ENCODE measurements at places on chromosomes 12 and 14.
A peak's percentile ranks its signal among the peaks of the same experiment; 100 is the strongest.

GRCh38 chr14:75406856-75407255 is 21.0 kb upstream of the JDP2 start:
- DNase-seq: no peak

DNA sequence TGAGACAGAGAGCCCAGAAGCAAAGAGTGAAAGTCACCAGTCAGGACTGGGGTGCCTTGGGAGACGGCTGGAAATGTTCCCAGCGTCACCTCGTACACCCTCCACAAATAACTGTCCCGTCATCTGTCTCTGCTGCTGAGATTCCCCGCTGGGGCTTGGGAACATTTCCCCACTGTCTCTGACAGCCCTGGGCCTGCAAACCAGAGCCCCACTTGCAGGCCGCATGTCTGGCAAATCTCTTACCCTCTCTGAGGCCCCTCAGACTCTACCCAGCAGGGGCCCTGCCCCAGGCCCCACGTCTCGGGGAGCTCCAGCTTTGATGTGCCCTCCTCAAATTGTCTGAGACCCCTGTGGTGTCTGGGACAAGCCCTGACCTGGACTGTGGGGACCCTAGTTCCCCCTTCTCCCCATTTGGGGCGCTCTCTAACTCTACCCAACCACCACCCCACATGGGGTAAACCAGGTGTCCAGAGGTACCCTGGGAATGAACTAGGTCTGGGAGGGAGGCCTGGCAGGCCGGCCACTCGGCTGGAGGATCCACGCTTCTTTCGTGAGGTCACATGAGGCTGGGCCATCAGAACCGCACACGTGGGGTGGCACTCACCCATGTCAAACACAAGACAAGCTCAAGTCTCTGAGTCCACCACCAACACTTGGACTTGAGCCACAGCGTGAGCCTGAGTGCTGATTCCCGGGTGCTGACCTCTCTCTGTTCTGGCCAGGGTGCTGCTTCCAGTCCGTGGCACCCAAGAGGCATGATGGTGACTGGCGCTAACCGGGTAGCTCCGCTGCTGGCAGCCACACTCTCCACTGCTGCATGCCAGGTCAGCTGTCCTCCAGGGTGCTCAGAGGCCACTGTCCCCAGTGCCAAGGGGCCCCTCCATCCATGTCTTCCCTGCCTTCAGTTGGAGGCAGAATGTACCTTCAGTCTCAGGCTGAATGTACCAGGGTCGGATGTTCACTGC is 59.8 kb downstream of the DIO3 start:
- DNase-seq: no peak

DNA sequence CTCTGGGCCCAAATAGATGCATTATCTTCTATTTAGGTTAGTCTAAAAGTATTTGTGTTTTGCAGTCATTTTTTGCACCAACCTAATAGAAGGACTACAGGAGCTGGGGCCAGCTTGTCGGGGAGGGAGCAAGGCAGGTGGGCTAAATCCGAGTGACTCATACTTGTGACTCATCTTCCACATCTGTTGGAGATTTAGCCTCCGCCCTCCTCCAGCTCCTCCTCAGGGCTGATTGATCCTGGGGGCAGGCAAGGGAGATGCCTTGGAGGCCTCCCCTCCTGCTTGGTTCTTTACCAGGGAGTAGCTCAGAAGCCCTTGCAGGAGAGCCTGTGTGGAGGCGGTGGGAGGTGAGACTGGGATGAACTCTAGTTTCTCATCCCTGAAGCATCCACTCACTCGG is 27.9 kb downstream of the RHOF start:
- DNase-seq: no peak

- no peak for DNase-seq
Observed at GRCh38 chr12:28446031-28446430, 255.8 kb downstream of the CCDC91 start.

- peak; percentile 44 for DNase-seq
Observed at GRCh38 chr12:69392179-69392928, 32.8 kb downstream of the YEATS4 start.

- no peak for DNase-seq
Observed at GRCh38 chr14:76574416-76575095, 186.7 kb upstream of the VASH1 start.

DNA sequence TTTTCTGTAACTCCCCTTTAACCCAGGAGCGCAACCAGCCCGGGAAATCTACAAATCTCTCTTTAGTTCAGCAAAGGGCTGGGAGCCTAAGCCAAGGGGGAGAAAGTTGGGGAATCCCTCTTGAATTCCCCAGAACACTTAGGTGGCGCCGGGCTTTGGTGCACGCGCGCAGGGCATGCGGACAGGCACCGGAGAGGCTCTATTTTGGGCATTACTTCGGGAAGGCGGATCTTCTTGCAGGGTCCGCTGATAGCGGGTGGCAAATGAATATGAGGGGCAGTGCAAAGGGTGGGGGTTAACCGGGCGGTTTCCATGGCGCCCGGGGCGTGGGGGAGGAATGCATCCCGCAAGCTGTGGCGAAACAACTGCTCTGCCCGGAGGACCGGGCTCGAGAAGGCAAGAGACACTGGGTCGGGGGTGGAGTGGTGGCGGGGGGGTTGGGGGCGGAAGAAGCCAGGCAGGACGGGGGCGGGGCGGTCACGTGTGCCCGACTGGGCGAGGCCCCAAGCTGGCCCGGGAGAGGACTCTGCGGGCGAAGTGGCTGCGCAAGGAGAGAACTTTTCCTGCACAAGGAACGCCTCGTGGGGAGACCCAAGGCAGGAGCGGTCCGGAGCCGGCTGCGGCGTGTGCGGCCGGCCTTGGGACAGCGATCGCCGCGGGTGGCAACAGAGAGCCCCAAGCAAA is at the start of gene FLVCR2:
TSS of gene FLVCR2 (plus strand) at position 519 of the 684 bp plus-strand sequence. CDS start 353 bp downstream, outside the sequence.
- DNase-seq: peak; percentile 64

DNA sequence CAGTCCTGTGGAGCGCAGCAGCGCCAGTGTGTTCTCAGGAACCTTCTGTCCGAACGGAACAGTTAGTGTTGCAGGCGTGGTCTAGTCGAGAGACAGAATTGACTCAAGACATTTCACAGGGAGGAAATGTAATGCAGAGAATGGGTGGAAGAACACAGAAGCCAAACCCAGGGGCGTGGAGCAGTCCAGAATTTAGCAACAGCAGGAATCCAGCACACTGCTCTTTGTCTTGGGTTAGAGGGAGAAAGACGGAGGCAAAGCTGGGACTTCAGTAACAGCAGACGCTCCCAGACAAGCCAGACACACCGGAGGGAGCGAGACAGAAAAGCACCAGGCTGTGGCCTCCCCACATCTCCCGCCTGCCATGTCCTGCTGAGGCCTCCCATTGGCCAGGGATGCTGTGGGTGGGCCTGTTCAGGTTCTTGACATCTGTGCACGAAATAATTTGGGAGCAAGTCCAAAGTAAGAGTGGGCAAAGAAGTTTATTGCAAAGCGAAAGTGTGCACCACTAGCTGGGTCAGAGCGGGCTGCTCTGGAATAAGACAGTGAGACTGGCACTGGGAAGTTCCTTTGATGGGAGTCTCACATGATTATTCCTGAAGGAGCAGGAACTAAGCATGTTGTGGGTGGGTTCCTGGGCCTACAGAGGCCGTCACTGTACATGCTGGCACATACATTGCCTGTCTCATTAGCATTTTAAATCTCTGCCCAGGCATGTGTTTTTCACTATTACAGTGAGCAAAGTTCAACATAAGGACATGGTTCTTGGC is 339.3 kb upstream of the SFSWAP start:
- DNase-seq: no peak

DNA sequence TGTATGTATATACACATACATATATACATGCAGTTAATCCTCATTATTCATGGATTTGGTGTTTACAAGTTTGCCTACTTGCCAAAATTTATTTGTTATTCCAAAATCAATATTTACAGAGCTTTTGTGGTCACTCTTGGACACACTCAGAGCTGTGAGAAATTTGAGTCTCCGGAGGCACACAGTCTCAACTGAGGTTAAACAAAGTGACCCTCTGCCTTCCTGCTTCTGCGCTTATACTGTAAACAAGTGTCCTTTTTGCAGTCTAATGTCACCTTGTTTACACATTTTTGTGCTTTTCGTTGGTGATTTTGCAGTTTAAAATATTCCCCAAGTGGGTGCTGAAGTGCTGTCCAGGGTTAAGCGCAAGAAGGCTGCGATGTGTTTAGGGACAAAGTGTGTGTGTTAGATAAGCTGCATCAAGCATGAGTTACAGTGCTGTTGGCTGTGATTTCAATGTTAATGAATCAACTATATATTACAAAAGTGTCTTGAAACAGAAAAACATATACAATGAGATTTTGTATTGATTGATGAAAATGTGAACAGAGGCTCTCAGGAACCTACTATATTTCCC is 13.1 kb upstream of the LTA4H start:
- no peak for DNase-seq

GRCh38 chr14:105076296-105076804 is 11.1 kb upstream of the GPR132 start:
- DNase-seq: no peak

DNA sequence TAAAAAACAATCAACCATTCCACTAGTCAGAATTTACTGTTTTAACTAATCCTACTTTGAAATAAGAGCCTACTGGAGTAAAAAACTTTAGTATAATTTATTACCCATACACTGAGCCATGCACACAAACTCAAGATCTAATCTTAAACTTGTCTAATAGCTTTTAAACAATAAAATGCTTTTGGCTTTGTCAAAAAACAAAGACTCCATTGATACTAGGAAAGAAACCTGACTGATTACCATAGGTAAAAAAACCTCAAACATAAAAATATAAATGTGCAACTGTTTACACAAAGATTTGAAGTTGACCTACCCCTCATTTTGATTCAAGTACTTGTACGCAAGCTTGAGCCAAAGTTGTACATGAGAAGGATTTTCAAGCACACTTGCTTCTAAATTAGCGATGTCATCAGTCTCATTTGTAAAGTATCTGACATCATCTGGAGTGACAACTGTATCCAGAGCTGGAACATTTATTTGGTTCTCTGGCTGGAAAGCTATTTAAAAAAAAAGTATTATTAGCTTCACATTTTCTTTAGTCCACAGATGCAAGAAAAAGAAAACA is 36.1 kb downstream of the ZFC3H1 start:
- no peak for DNase-seq

GRCh38 chr12:81084811-81085350 is 7.0 kb downstream of the ACSS3 start:
- DNase-seq: no peak

GRCh38 chr14:106210650-106211049 is 684.3 kb downstream of the TMEM121 start:
- DNase-seq: peak; percentile 60

DNA sequence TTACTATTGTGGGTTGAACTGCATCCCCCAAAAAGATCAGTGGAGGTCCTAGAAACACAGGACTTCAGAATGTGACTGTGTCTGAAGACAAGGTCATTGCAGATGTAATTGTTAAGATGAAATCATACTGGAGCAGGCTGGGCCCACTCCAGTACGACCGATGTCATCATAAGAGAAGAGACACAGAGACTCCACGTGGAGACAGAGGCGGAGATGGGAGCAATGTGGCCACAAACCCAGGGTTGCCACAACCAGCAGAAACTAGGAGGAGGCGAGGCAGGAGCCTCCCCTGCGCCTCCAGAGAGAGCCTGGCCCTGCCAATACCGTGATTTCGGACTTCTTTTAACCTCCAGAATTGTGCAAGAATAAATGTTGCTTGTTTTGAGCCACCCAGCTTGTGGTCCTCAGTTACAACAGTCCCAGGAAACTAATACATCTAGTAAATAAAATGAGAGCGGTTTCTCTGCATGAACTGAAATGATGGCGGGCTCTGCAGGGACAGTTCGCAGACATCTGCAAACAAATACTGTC is 25.7 kb upstream of the FZD10 start:
- no peak for DNase-seq

- DNase-seq: no peak
Observed at GRCh38 chr12:103705927-103706326, 118.9 kb downstream of the STAB2 start.

- DNase-seq: no peak
Observed at GRCh38 chr12:81727391-81727790, 31.8 kb downstream of the PPFIA2 start.

DNA sequence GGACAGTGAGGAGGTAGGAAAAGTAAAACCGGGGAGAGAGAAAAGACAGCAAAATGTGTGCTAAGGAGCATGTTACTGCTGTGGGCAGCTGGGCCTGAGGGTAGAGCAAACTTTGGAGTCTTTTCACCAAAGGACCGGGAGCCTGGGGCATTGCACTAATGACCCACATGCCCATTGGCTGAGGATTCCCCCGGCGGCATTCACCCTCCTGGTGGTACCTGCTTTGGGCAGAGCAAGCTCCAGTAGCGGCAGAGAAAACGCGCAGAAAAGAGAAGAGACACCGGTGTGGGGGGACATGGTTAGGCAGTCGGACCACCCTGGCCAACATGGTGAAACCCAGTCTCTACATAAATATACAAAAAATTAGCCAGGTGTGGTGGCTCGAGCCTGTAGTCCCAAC is 83.4 kb upstream of the ESRRB start:
- DNase-seq: no peak

GRCh38 chr14:34299360-34299759 is 162.7 kb downstream of the SPTSSA start:
- no peak for DNase-seq

GRCh38 chr12:113980537-113981337 is 14.6 kb upstream of the RBM19 start:
- peak; percentile 52 for DNase-seq

DNA sequence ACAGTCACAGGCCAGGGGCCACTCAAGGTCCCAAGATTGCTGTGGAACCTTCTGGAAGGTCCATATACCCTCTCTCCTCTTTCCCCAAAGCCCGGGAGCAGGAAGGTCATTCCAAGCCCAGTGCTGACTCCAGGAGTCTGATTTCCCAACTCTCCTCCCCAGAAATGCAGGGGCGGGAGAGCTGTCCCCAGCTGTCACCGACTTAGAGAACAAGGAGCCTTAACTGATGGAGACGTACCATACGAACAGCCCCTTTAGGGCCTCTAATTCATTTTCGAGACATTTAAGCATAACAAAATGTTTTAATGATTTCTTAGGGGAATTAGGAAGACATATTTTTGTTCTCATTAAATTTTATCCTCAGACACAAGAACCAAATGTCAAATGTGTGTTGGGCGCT is 99.2 kb downstream of the PHETA1 start:
- no peak for DNase-seq

DNA sequence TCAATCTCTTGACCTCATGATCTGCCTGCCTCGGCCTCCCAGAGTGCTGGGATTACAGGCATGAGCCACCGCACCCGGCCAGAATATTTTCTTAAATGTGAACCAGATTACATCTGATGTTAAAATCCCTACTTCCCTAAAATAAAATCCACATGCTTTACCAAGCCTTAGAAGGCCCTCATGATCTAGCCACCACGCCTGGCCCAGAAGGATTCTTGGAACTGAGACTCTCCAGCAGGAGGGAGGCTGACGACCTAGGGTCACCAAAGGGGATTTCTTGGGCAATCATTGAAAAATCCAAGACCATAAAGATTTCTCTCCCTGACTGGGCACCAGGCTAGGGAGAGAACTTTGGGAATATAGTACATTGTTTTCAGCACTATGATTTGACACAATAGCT is 25.2 kb upstream of the RASSF3 start:
- DNase-seq: no peak

- no peak for DNase-seq
Observed at GRCh38 chr12:89117448-89118034, 234.8 kb downstream of the DUSP6 start.

GRCh38 chr12:5094551-5094950 is 50.9 kb downstream of the KCNA5 start:
- DNase-seq: no peak

Measured in T-helper 2 cell (primary cell).